ENCODE measurements at places on chromosomes 3 and 15.

- DNase-seq, result no peak
These were observed 3.7 kb downstream of the EFCC1 start for GRCh38 chr3:129004639-129005295.

DNA sequence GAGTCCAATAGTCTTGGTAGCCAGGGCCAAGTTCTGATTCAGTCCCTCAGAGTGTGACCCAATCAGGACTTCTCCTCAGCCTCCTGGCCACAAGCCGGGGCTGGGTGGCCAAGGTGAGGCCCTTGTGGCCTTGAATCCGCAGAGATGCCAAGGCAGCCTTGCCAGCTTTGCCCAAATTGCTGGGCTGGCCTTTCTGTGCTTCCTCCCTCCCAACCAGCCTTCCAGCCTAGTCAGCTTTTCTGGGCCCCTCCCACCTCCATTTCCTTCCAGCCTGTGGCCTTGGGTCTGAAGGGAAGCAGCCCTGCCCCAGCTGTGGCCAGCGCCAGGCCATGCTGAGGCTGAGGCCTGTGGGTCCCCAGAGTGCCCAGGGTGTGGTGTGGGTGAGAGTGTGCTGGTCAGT, 34.3 kb upstream of the ANKDD1A start:
- peak; percentile 45 for DNase-seq

- DNase-seq, result no peak
These were observed 5.7 kb upstream of the GANC start for GRCh38 chr15:42267286-42267685.

- DNase-seq, result no peak
These were observed 52.1 kb downstream of the NEK10 start for GRCh38 chr3:27317096-27317495.

DNA sequence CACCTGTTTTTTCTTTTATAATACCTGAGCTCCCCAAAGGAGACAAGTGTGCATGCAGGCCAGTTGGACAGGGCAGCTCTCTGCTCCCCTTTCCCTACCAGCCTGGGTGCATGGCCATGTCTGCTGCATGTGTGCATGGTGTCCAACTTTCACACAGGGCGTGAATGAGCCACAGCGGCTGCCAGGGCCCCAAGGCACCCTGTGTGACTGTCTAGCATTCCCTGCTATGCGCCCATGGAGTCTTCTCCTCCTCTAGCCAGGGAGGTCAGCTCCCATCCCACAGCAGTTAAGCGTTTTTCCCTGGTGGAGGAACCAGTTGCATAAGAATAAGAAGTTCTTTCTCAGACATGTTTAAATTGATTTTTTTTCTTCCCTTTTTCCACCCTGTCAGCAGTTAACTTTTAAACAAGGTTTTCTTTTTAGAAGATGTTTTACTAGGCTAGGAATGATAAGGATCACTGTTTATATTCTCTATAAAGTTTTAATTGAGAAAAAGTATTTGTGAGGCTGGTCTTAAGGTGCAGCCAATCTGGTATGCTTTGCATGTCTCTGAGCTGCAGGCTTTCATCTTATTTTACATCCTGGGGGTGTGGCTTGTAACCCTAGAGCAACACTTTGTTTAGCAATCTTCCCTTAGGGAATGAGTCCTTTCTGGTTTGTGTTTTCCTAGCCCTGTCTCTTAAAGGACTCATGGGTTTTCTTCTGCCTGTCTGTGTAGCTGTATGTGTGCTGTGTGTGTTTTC, 20.5 kb upstream of the OR5H1 start:
- no peak for DNase-seq

GRCh38 chr15:68623301-68623892, 44.6 kb downstream of the CORO2B start:
- no peak for DNase-seq

GRCh38 chr3:14646589-14647413, 4.8 kb upstream of the CCDC174 start:
- no peak for DNase-seq

- DNase-seq, result no peak
These were observed 137.9 kb downstream of the MINAR1 start for GRCh38 chr15:79570004-79570403.

- DNase-seq, result no peak
These were observed 17.1 kb downstream of the LRRC28 start for GRCh38 chr15:99268431-99268830.

GRCh38 chr3:183560607-183561006, 5.1 kb upstream of the KLHL6 start:
- no peak for DNase-seq

GRCh38 chr3:182509844-182510460, 283.4 kb upstream of the ATP11B start:
- DNase-seq, result no peak
